Brain microvascular endothelial cell (primary cell): ENCODE measurements at places on chromosomes 3 and 15.

GRCh38 chr15:30985081-30985531 is 6.3 kb downstream of the MTMR10 start:
- no peak for DNase-seq

GRCh38 chr3:72481542-72481941 is 366.7 kb downstream of the SHQ1 start:
- DNase-seq, result no peak

GRCh38 chr15:100760357-100760903 is 119.2 kb upstream of the ALDH1A3 start:
- no peak for DNase-seq

DNA sequence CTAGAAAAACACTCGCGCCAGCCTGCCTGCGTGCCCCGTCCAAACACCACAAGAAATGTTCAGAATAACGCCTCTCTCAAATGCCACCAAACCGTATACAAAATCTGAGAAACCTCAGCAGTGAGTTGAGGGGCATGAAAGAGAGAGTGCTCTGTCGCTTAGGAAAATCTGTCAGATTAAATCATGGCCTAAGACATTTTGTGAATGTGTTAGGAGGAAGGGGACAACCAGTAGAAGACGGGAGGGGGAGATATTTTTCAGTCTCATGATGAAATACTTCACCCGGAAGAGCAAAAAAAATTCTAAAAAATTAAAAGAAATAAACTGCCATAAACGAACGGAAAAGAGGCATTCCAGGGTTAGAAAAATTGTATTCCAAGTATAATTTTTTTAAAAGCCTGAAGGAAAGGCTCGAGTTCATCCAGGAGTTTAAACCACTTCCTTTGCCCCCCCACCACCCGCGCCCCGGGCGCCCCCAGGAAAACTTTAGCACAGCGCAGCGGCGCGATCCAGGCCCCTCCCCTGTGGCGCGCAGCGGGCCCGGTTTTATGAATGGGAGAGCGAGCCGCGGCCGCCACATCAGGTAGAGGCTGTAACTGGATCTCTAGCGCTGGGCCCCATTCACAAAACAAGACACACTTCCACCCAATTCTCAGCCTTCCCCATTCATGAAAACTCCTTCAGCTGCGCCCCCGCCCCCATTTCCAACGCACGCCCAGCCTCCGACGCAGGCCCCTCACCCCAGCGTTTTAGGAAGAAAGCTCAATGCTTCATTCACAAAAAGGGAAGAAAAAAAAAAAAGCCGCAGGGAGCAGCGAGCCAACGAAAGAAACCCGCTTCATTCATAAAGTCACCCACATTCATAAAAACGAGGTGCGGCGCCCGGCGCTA is 1.4 kb downstream of the ETV5 start:
- DNase-seq, result peak; percentile 55

DNA sequence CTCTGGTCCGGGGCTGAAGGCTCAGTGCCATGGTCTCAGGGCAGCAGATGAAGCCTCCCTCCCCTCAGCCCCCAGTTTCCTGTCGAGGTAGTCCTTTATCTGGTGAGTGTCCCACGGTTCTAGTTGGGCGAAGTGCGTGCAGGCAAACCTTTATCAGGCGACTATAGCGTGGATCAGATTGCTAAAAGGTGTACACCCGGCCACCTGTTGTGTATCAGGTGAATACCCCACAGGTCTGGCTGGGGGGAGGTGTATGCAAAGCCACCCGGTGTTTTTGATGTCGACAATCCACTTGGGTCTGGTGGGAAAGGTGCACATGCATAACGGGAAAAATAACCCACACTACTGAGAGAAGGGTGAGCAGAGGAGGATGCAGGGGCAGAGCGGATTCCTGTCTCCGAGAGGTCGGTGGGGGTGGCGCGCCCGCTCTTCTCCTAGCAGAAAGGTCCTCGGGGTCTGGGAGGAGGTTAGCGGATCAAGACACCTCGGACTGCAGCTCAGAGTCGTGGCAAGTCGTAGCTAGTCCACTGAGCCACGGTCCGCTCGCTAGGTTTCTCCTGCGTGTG is 507 bp downstream of the SLC12A6 start:
- DNase-seq, result no peak

- peak; percentile 90 for DNase-seq
Measured at GRCh38 chr3:64190517-64191515, 34.5 kb downstream of the PRICKLE2 start.

DNA sequence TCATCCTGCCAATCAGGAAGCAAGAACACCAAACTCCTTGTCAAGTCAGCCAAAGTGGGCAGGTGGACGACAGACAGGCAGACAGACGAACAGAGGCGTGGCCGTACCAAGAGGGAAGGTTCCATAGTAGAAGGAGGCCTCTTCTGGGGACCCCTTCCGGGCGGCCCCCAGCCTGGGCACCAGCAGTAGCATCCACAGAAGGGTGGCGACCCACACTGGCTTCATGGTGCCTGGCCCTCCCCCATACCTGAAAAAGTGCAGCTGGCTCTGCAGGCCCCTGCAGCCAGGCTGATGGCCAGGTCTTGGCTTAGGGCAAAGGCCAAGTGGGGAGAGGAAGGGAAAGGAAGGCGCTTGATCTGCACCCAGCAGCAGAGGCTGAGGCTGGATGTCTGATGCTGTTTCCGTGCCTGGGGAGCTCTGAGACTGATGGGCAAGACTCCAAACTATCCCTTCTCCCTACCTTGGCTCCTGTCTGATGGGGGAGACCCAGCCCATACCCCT is 607 bp downstream of the LCTL start:
- no peak for DNase-seq

GRCh38 chr3:192834428-192834827 is 83.2 kb downstream of the MB21D2 start:
- peak; percentile 33 for DNase-seq

DNA sequence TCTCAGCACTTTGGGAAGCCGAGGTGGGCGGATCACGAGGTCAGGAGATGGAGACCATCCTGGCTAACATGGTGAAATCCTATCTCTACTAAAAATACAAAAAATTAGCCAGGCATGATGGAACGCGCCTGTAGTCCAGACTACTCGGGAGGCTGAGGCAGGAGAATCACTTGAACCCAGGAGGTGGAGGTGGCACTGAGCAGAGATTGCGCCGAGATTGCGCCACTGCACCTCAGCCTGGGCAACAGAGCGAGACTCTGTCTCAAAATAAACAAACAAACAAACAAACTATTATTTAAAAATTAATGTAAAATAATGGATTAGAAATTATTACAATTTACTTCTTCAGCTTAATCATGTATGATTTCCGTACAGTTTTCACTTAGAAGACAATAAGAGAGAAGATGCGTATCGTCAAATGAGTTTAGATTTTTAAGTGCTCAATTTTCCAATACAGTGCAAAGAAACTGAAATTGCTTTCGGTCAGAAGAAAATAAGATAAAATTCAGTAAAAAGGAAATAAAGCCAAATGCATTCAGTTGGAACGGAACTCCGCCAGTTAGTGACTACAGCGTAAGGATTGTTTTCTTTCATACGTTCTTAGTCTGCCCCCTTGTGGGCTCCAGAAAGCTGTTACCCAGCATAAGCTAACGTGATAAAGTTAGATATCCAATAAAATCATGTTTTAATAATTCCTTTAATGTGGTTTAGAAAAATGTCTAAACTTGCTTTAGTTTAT is 24.8 kb downstream of the AADAC start:
- DNase-seq, result peak; percentile 76
